WTC11 (cell line): ENCODE measurements at places on chromosomes 2 and 18.

DNA sequence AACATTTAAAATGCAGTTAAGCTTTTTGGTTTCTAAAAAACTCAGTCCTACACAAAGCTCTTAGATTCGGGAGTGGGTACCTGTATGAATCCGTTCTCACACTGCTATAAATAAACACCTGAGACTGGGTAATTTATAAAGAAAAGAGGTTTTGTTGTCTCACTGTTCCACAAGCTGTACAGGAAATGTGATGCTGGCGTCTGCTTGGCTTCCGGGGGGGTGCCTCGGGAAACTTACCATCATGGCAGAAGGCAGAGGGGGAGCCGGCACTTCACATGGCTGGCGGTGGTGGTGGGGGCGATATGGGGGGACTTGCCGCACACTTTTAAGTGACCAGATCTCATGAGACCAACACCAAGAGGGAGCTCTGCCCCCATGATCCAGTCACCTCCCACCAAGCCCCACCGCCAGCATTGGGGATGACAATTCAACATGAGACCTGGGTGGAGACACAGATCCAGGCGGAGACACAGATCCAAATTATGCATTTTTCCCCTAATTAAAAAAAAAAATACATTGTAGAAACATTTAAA, 222.5 kb downstream of the GBX2 start:
- DNase-seq = no peak

- no peak for DNase-seq
These were observed 214.9 kb downstream of the TWIST2 start for GRCh38 chr2:239062743-239063142.

DNA sequence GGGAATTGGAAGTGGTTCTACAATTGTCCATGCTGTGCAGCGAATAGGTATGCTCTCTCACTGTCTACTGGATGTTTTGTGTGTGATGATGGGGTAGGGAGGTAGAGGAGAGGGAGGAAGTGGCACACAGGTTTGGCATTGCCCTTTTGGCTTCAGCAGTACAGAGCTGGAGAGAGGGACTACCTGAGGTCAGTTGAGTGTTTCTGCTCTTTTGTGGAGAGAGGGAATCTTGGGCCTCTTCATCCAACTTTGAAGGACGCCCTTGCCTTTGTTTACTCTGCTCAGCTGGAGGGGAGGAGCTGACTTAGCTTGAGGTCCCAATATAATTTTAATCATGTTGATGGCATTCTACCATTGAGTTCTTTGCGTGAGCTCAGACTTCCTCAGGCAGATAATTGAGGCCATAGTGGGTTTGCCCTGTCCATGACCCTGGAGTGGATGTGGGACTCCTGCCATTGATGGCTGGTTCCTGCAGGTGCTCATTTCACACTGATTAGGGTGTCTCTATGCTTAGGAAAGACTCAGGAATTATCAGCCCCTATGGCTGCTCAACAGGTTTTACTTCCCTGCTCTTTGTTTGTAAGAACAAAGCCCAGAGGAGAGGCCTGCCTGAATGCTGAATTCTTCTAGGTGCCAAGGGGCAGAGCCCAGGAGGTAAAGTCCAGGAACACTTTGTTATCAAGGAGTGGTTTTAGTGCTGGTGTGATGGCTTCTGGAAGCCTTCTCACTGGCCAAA, 7.2 kb downstream of the RPIA start:
- no peak for DNase-seq

GRCh38 chr2:237714690-237715458, 83.7 kb upstream of the RBM44 start:
- DNase-seq = no peak

GRCh38 chr2:95231723-95232122, 24.4 kb downstream of the ZNF892 start:
- peak; percentile 94 for DNase-seq

DNA sequence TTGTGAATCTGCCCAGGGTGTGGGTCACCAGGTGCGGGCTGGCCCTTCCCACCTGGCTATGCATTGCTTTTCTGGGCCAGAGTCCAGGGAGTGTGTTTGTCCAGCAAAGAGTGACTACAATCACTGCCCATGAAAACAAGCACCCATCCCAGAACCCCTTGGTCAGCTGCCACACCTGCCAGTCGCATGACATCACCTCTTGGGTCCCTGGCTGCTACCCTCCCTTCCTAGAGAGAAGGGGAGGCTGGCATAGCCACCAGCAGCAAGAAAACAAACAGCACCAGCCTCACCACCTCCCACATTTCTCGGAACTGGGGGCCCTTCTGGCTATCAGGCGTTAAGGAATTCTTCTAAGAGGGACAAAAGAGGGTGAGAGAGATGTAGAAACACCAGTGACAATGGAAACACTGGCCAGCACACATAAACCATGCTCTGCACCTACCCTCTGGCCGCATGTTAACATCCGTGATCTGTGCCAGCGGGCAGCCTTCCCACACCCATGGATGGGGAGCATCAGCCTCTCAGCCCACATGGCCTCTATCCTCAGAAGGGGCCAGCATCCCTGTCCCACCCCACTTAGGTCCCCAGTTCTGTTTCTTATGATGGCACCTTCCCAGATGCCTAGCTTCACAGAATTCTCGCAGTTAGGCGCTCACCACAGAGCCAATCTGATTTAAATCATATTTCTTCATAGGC, 109.7 kb upstream of the GLI2 start:
- DNase-seq = no peak

GRCh38 chr2:238264072-238264460, 24.2 kb upstream of the HES6 start:
- DNase-seq = no peak

GRCh38 chr18:77079954-77080682, 52.5 kb downstream of the MBP start:
- DNase-seq = no peak

GRCh38 chr18:77645170-77645872, 395.7 kb downstream of the GALR1 start:
- no peak for DNase-seq

DNA sequence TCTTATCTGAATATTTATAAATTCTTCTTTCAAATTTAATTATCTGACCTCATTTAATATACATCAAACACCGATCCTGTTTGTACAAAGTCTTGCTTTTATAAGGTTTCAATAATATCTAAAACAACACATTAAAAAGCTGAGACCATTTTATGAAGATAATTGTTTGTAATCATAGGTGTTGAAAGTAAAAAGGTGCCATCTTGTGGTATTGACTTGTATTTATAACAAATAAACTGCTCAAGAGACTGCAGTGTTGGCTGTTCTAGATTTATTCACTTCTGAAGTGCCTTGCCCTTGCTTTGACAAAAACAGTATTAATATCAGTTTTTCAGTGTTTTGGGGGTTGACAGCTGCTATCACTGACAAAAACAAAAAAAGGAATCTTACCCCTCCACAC, 286.8 kb upstream of the HNMT start:
- DNase-seq = no peak

DNA sequence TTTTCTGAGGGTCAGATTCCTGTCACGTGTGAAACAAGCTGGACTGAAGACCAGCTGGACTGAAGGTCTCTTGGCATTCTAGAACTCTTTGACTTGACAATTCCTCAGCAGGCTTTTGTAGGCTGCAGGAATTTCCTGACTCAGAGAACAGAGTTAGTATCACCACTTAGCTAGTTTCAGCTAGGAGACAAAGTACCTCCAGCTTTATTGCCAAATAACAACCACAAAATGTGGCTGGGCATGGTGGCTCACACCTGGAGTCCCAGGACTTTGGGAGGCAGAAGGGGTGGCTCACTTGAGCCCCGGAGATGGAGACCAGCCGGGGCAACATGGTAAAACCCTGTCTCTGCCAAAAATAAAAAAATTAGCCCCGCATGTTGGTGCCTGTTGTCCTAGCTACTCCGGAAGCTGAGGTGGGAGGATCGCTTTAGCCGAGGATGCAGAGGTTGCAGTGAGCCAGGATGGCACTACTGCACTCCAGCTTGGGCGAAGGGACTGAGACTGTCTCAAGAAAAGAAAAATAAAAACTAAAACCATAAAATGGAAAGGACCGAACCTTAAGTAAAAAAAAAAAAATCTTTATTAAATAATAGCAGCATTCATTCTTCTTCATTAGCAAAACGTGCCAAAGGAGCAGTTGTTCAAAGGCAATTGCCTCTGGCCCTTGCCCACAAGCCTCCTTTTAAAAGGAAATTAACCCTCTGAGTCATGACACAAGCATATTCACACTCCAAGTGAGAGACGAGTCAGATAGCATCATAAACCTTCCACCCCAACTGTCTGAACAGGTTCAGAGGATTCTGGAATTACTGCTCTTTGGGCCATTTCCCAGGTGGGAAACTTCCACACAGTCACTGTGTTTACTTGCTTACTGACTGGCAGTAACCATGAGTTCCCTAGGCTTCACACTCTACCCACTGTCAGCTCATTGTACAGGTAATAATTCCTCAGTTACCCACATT, 88.9 kb downstream of the MYL12B start:
- no peak for DNase-seq

GRCh38 chr2:3585261-3586109, 9.4 kb upstream of the COLEC11 start:
- DNase-seq = no peak

DNA sequence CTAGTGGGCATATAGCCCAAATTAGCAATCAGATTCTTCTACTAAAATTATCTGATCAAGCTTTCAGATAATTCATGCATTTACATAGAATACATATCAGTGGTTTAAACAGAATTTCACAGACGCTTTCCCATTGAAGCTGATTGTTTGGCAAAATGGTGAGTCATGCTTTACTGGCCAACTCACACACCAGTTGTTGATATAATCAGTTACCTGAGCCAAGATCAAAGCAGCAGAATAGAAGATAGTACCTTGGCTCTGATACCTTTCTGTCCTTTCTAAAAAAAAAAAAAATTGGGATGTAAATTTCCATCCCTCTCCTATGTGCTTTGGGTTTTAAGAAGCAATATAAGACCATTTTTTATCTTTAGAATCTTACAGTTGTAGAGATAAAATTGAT, 178.0 kb downstream of the MCFD2 start:
- no peak for DNase-seq

- DNase-seq = no peak
These were observed 129.2 kb downstream of the IKZF2 start for GRCh38 chr2:213021971-213022899.

- peak; percentile 59 for DNase-seq
These were observed at the start of gene NXPH2 for GRCh38 chr2:138779781-138780445. Gene NXPH2, minus strand, starts transcription at chr2:138780390. Its CDS starts 149 bp downstream, at chr2:138780241.

DNA sequence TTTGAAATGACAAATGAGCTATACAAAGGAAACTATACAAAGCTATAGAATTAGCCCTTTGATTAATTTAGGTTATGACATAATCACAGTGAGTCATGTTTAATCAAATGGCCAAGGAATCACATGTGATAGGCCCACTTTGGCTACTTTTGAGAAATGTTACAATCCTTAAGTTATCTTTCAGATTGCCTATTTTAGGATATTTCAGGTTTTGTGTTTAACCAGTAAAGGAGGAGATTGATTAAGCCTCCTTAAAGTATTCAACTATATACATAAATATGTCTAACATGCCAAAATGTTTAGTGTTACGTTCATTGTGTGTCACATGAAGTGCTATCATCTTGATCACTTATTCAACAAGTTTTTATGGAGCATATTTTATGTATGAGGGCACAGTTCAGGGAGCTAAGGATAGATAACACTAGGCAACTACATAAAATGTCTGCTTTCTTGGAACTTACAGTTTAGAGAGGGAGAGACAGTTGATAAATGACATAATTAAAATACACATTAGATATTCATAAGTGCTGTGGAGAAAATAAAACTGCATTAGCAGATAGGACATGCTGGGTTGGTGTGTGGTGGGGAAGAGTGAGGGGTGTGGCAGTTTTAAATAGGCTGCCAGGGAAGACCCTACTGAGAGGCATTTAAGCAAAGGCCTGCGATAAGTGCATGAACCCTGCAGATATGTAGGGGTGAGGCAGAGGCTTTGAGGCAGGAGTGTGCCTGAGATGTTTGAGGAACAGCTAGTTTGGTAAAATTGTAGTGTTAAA, 77.2 kb downstream of the LTBP1 start:
- DNase-seq = no peak

- peak; percentile 35 for DNase-seq
These were observed 93.7 kb downstream of the DYNAP start for GRCh38 chr18:54684784-54685183.

- DNase-seq = peak; percentile 21
These were observed 12.3 kb downstream of the TRPM8 start for GRCh38 chr2:233929352-233930022.

DNA sequence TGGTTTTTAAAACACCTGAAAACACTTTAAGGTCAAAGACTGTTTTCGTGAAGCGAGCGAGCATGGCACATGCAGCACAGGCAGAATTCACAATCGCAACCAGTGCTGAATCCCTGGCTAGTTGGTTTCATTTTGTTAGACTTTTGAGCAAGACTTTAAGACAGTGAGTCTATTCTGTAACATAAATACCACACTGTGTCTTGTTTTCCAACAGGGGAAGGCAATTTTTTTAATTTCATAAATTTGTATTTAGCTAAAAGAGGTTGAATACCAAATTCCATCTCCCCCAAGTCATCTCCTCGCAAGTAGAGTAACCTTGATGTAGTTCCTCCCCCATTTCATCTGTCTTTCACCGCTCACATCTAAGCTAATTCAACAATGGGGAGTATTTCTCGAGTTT, 1.4 kb downstream of the CERKL start:
- no peak for DNase-seq

DNA sequence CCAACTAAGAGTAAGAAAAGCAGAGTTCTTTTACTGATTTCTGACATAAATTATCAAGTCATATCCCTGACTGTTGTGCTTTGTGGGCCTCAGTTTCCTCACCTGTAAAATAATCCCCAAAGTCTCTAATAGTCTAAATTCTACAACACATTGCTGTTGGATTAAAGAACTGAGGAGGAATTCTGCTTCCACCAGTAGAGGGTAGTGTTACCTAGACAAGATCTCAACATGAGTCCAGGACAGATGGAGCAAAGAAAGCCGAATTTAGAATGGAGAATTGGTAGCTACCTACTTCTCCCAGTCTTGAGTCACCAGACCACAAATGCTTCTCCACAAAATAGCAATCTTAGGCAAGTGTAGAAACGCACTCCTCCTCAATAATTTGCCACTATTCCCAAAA, 462.5 kb upstream of the FSHR start:
- DNase-seq = no peak

DNA sequence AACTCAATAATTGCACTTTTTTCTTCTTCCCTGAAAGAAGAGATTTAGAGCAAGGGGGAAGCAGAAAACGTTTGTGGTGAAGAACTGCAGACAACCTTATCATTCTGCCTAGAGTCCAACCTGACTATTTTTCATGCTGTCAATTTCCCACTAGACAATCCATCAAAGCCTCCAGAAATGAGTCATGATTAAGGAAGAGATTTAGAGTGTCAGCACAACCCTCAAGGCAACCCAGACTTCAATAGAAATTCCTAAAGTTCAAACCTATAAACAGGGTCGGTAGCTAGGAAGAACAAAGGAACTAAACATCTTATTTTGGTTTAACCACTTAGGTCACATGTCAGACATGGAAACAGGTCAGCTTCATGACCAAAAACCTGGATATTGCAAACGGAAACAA, 86.9 kb downstream of the SLC25A12 start:
- no peak for DNase-seq

GRCh38 chr2:156046900-156047299, 285.6 kb downstream of the NR4A2 start:
- DNase-seq = no peak
